ENCODE measurements at places on chromosomes 2 and 18.

DNA sequence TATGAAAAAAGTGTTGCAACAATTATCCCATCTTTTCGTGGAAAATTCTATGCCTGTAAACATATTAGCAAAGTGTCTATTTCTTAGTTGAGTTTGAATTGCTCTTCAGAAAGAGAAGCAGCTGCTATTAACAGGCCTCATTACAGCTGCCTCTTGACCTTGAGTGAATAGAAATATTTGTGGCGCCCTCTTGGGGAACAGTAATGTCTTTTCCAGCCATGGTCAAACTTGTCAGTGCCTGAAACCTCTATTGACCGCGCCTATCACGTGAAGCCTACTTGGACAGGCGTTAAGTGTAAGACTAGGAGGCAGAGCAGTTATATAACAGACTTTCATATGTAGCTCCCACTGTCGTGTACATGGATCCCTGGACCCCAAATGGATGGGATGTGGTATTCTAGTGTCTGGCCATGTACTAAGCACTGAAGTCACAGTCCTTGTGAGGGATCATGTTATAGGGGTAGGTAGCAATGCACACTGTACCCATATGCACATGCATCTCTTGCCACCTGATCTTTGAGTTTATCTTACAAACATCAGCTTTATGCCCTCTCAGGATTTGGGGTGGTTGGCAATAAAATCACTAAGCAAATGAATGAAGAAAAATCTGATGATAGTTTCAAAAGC, 245.0 kb downstream of the PTGR3 start:
- DNase-seq, result no peak

DNA sequence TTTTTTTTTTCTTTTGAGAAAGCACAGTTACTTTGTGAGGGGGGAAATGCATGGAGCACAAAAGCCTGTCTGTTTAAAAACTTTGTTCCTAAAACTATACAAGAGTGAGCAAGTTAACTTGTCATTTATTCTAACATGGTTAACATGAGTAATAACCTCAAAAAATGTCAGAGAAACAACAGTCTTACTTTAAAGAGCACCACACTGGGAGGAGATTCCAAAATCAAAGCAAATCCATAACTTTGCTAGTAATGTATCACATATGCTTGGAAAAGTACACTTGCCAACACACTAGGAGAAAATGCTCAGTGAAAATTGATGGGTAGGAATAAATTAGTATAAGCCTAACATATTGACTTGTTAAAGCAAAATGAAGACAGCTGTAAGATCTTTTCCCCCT, 157.1 kb downstream of the PRPF40A start:
- no peak for DNase-seq

- no peak for DNase-seq
These were observed 98.5 kb downstream of the PRKCE start for GRCh38 chr2:45750001-45750400.

DNA sequence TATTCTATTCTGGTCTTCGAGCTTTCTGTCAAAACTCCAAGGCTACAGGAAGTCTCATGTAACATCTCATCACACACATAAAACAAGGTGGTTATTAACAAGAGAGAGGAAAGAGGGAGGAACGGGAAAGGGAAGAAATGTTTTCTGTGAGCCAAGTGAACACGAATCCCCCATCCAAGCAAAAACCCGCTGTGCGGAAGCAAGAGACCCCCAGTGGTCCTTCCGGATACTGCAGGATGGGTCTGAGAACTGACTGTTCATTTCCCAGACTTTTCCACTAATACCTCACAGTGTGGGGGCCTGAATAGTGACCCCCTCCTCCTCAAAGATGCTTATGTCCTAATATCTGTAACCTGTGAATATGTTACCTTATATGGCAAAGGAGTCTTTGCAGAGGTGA, 19.0 kb upstream of the DIPK1C start:
- peak; percentile 8 for DNase-seq

GRCh38 chr18:36537289-36537688, 239.8 kb downstream of the FHOD3 start:
- no peak for DNase-seq

DNA sequence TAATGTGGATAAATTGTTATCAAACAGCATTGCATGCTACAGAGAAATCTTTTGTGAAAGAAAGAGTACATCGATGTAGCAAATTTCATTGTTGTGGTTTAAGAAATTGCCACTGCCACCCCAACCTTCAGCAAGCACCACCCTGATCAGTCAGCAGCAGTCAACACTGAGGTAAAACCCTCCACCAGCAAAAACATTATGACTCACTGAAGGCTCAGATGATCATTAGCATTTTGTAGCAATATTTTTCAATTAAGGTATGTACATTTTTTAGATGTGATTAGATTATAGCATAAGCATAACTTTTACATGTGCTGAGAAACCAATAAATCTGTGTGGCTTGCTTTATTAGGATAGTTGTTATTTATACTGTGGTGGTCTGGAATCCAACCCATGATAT, 75.5 kb downstream of the ZNF385B start:
- DNase-seq, result no peak

- no peak for DNase-seq
These were observed 478.8 kb downstream of the PTPRM start for GRCh38 chr18:8045884-8046281.

DNA sequence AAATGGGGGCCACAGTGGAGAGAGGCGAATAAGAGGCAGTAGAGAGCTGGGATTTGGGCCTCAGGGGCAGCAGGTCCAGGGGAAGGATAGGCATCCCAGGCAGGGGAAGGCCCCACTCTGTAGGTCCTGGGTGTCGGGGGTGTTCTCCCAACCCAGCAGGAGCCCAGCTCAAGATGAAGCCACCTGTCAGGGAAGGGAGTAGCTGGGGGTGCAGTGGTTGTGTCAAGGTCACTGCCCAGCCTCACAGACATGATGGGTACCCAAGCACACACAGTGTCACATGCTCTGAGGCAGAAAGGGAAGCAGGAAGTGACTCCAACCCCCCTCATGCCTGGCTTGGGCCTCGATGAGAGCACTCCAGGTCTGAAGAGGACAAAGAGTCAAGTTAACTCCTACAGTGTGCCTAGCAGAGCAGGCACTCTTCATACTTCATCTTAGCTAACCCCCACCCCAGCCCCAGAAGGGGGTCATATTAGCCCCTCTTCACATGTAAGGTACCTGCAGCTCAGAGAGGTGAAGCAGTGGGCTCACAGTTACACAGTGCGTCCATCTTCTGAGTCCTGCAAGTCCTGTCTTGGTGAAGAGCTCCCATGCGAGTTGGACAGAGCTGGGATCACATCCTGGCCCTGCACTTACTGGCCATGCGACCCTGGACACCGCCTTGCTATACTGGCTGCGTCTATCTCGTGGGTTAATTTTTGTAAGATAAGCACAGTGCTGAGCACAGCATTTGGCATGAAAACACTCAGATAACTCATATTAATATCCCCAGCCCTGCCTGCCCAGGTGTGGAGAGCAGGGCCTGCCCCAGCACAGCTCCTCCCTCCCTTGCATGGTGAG, 72.6 kb upstream of the DAPL1 start:
- DNase-seq, result no peak

- DNase-seq, result no peak
These were observed 84.2 kb downstream of the SLC4A10 start for GRCh38 chr2:161708350-161708975.

DNA sequence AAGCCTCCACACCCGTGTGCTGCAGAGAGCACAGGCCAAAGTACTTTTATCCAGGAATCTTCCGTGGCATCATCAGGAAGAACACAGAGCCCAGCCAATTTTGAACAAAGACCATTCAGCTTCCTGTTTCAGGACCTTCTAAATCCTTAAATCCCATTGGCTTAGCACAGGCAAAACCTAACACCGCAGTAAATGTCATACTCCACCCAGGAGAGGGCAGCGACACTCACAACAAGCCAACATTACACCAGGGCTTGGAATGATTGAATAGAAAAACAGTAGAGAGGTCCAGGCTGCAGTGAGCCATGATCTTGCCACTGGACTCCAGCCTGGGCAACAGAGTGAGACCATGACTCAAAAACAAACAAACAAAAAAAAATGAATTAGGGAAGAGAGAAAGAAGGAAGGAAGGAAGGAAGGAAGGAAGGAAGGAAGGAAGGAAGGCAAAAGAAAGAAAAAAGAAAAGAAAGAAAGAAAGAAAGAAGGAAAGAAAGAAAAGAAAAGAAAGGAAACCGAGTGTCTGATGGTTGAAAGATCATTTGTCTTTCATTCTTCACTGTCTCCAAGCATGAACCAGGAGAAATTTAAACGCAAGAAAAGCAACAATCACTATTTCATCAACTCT, 144.6 kb upstream of the SATB2 start:
- DNase-seq, result peak; percentile 30

DNA sequence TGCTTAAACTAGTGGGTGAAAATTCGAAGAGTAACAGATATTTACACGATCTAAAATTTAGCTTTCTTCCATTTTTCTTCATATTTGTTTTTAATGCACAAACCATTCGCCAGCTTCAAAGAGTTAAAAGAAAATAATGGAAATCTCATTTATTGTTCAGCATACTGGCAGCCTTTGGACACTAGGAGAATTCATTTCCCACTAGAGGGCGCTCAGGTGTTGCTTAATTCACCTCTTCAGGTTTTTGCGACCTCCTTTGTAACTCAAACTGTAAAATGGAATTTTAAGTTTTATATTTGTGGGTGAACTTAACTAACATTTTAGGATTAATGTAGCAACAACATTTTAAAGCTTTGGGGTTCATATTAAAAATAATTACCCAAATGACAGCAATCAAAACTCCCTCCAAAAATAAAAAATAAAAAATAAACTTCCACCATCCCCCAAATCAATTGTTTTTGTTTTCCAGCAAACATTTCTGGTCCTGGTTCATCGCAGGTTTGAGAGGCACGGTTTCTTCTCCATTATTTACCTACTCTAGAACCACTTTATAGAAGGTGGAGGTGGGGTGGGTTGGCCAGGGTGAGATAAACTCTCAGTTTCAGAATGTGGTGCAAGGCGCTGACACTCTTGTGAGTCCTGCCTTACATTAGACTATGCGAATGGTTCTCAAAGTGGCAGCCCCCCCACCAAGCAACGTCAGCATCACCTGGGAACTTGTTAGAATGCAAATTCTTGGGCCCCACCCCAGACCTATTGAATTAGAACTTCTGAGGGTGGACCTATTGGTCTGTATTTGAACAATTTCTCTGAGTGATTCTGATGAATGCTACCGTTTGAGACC, 24.7 kb upstream of the PNPT1 start:
- DNase-seq, result peak; percentile 60

DNA sequence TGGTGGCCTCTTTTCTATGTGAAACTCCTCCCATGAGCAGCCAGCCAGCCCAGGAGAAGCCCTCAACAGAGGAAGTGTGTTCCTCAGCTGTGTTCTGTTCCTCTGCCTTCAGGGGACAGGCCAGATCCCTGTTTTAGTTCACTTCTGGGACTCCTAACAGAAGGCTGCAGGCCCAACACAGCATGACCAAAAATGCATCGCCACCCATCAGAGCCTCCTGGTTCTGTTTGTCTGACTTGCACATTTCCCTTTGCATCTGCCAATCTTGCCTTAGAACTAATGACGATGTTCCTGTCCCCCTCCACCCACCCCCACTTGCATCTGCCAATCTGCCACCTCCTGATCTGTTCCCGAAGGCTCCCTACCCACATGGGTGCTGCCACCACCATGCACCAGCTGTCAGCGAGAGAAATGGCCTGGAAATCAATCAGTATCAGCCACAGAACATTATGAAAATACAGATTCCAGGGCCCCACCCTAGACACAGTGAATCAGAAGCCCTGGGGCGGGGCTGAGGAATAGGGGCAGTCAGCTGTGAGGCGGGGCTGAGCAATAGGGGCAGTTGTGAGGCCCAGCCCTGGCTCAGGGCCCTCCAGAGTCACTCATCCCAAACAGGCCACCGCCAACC, 51.0 kb downstream of the FAM168B start:
- DNase-seq, result peak; percentile 65

- no peak for DNase-seq
These were observed 239.7 kb upstream of the FBXO11 start for GRCh38 chr2:48145845-48146452.

DNA sequence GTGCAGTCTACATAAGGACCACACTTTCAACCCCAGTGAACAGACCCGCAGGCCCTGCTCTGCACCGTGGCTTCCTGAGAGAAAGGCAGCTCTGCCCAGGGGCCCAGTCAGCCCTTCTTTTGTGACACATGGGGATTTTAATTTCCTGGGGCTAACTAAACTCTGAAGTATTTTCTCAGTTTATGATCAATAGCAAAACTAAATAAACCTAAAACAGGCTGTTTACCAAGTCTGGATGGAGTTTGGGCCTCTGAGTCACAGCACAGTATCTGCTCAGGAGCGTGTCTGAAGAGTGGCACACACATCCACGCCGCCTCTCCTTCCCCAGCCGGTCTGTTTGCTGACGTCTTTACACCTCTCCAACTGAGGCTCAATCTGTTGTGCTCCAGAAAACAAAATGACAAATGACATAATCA, 72.3 kb downstream of the LDLRAD4 start:
- no peak for DNase-seq

GRCh38 chr2:218888341-218888740, 7.7 kb downstream of the WNT10A start:
- DNase-seq, result no peak

GRCh38 chr2:153963256-153963655, 91.5 kb downstream of the GALNT13 start:
- no peak for DNase-seq

- no peak for DNase-seq
These were observed 526.7 kb downstream of the SOX11 start for GRCh38 chr2:6218926-6219325.

DNA sequence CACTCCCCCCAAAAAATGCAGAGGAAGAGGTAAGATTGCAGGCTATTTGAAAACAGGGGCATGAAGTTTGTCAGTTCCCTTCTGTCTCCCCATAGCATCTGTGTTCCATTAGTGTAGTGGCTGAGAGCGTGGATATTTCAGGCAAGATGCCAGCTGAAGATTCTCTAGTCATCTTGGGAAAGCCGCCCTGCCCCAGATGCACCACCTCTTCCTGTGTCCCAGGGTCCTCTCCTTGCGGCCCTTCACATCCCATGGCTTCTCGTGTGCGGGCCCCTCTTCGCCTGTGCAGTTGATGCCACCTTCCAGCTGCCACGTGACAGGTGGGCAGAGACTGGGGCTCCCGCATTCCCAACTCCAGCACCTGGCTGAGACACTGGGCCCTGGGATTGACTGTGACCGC, 16.1 kb downstream of the TMEM127 start:
- no peak for DNase-seq

DNA sequence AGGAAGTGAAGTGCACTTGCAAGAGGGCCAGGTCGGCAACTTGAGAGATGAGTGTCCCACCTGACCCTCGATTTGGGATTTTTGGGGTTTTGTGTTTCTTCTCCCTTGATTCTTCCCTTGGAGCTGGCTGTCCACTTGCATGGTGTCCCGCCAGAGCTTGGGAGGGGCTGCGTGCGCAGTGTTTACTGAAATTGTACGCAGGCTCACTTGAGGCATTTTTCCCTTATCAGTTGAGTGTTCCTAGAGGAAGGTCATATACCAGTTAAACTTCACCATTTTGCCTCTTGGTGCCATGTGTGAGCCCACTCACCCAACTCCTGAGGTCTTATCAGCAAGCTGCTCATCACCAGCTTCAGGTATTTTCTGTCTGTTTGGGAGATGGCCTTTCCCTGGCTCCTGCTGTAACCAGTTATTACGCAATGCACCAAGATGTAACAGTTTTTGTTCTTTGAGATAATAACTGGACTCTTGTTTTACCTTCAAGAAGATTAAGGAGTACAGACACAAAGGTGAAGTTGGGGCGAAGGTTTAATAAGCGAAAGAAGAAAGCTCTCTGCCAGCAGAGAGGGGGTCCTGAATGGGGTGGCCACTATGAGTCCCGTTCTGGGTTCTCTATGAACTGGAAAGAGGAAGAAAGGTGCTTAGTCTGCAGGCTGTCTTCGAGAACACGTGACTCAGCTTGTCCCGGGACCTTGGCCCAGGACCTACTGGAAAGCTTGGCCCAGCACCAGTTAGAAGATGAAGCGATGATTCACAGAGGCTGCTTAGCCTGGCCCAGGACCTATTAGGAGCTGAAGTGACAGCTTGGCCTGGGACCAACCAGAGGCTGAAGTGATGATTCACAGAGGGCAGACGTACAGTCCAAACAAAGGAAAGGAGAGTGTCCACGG, 21.5 kb upstream of the TXNL4A start:
- DNase-seq, result no peak

Measured in NCI-H1694 treated with DMSO at 0.1 percent for 48 hours (cell line).